ENCODE measurements at places on chromosomes 3 and 15.

DNA sequence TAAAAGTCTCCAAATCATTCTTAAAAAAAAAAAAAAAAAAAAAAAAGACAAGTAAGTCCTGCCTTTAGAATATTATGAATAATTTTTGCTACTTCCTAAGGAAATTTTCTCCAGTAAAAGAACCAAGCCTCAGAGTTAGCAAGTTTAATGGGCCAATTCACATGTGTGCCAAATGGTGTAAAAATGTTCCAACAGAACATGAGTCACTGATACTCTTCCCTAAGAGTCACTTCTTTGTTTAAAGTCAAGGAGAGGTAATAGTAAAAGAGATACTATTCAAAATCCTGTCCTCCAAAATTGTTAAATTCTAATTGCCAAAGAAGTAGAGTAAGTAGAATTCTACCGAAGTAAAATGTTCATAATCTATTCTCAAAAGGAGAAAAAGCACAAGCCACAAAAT lies 17.7 kb upstream of the CPA3 start:
- no peak for DNase-seq

DNA sequence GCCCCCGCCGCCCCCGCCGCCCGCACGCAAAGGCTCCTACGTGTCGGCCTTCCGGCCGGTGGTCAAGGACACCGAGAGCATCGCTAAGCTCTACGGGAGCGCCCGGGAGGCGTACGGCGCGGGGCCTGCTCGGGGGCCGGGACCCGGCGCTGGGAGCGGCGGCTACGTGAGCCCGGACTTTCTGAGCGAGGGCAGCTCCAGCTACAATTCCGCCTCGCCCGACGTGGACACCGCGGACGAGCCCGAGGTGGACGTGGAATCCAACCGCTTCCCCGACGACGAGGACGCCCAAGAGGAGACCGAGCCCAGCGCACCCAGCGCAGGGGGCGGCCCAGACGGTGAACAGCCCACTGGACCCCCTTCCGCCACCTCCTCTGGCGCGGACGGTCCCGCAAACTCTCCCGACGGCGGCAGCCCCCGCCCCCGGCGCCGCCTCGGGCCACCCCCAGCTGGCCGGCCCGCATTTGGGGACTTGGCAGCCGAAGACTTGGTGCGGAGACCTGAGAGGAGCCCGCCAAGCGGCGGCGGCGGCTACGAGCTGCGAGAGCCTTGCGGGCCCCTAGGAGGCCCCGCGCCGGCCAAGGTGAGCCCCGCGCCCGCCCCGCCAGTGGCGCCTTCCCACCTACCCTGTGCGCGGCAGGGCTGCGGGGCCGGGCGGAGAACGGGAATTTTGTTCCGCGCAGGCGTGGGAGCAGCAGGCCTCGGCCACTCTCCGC lies 2.4 kb downstream of the SKOR1 start:
- no peak for DNase-seq

DNA sequence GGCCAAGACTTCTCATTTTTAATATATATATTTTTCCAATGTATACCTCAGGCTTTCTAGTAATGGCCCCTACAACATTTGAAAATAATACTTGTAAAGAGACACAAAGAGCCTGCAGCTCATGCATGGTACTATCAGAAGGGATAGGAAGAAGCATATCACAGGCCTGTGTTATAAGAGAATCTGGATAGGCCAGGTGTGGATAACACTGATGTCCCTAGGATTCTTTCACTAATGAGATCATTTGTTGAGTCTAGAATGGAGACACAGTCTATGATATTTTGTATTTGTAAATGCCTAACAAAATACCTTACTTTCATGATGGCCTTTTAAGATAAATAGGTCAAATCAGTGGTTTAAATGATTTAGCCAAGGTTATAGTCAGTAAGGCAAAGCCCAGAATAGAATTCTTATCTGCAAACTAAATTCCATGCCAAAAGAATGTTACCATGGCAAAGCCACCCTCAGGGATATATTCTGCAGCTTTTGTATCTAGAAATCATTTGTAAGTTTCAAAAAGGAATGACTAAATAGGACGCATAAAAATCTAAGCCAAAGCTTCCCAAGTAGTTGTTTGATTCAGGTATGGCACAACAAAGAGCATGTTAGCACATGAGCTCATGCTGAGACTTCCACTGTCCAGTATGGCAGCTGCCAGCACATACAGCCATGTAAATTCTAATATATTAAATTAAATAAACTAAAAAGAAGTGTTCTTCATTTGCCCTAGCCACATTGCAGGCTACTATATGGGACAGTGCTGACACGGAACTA lies 10.0 kb downstream of the DCP1A start:
- no peak for DNase-seq

- no peak for DNase-seq
Measured at GRCh38 chr3:140122183-140122582, 187.2 kb downstream of the CLSTN2 start.

DNA sequence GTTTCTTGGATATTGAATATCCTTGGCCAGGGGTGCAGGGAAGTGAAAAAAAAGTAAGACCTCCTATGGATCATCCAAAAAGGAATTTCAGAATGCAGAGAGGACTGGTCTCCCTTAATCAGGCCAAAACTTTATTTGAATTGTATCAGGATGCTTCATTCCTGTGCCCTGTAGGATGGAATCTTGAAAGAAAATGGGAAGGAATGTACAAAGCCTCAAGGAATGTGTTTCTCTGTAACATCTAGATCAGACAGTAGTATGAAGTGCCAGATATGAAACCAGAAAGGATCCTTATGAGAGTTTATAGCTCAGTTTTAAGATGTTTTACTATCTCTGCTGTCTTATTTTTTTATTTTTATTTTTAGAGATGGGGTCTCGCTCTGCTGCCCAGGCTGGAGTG lies 6.5 kb upstream of the GSK3B start:
- no peak for DNase-seq

DNA sequence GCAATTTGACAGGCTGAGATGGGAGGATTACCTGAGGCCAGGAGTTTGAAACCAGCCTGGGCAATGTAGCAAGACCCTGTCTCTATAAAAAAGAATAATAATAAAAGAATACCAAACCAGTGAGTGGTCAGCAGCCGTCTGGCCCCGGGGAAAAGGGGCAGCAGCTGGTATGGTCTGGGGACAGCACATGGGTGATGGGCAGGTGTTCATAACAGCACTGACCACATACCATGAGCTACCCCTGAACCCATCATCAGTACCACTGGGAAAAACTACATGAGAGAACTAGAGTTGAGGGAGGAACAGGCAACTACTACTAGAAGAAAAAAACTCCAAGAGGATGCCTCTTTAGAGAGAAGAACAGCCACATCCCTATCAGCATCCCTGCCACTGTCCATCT lies 40.7 kb downstream of the ARHGEF3 start:
- no peak for DNase-seq

DNA sequence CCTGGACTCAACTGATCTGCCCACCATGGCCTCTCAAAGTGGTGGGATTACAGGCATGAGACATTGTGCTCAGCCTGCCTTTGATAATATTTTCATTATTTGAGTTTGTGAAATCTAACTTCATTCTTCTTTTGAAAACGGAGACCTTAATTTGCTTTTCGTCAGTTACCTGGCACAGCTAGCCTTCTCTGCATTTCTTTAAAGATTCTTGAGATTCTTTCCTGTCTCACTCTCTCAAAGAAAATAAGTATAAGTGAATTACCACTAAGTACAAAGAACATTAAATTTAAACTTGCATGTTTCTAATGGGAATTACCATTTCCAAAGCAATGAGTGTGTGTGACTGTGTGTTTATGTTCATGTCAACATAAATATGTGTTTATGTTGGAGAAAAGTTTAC lies 187.9 kb downstream of the NFKBIZ start:
- DNase-seq: no peak

DNA sequence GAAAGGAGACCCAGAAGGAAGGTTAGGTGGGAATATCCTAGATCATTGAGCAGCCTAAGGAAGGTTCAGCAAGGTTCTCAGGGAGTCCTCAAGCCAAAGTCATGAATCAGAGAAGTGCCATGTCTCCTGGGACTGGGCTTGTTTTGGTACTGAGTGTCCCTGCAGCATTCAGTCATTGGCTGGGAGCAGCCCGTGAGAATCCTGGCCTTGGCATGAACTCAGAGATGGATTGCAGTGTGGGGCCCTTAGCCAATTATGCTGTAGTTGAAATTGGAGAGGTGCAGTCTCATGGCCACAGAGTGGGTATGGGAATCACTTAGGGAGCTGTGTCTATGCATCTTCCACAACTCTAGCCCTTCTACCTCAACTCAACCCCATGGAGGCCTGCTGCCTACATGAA lies 17.0 kb upstream of the PPM1L start:
- DNase-seq: no peak

DNA sequence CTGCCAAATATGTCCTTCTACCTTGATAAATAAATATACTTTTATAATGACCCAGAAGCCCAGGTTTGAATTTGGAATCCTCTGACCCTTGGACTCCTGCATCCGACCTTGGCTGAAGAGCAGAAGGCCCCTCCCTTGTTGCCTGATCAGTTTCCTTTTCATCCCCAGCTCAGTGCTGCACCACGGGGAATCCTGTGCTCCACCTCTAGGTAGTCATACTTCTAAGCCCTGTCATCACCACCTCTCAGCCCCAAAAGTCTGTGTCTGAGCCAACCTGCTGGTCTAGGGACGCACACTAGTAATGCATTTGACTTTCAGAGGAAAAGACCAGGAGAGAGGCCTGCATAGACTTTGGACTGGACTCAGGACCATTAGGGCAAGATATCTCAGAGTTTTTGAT lies 310.6 kb downstream of the NLGN1 start:
- no peak for DNase-seq

- DNase-seq: no peak
Measured at GRCh38 chr15:78194568-78194925, 39.8 kb downstream of the ACSBG1 start.

DNA sequence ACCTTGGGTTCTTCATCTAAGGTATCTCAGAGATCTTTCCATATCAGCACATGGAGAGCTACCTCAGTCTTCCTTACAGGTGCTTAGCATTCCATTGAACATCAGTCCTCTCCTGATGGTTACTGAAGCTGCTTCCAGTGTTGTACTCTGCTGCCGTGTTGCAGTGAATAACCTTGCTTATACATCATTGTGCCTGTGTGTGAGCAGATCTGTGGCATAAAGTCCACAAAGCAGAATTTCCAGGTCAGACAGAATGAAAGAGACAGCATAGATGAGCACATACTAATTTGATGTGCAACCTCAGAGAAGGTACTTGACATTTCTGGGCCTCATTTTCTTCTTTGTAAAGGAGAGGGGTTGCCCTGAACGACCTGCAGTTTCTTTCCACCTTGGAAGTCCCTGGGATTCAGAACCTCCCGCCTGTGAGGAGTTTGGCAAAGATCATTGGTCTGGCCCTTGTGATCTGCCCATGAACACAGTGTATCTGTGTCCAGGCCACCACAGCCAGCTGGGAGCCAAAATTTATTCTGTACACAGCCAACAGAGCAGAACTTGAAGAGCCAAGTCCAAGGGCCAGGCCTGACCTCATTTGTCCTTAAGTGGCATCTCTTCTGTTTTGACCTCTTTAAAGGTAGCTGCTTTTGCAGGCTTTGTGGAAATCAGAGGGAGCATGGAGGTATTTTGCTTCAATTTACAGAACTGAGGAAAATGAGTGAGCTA lies 57.2 kb upstream of the SLC7A14 start:
- no peak for DNase-seq

GRCh38 chr3:89180334-89180733 lies 72.9 kb downstream of the EPHA3 start:
- DNase-seq: no peak

- DNase-seq: no peak
Measured at GRCh38 chr15:49060710-49061495, 14.7 kb upstream of the SECISBP2L start.

DNA sequence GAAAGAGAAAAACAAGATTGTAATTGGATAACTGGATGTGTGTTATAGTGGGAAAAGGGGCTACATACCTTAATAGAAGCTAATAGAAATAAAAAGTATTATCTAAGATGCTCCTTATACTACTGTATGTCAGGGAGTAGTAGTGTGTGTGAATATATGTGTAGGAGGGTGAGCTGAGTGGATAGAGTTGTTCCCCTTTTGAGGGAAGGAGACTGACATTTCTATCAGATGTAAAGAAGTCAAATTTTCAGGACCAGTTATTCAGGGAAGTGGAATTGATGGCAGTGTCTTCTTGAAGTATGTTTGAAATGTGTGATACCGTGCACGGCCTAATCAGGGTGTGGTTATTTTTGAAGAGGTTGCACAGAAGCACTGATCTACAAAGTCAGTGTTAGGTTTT lies 49.1 kb downstream of the PCOLCE2 start:
- DNase-seq: no peak

Data from CD4-positive, alpha-beta T cell treated with Interleukin-6 at 100 ng/mL for 8 hours (primary cell).